ENCODE measurements at places on chromosomes 5 and 9.
A peak's percentile ranks its signal among the peaks of the same experiment; 100 is the strongest.

- DNase-seq, result no peak
Observed at GRCh38 chr5:96963267-96963666, 27.4 kb downstream of the LNPEP start.

- no peak for DNase-seq
Observed at GRCh38 chr5:111855356-111855755, 98.4 kb upstream of the NREP start.

- no peak for DNase-seq
Observed at GRCh38 chr5:25255128-25255527, 610.4 kb upstream of the CDH10 start.

DNA sequence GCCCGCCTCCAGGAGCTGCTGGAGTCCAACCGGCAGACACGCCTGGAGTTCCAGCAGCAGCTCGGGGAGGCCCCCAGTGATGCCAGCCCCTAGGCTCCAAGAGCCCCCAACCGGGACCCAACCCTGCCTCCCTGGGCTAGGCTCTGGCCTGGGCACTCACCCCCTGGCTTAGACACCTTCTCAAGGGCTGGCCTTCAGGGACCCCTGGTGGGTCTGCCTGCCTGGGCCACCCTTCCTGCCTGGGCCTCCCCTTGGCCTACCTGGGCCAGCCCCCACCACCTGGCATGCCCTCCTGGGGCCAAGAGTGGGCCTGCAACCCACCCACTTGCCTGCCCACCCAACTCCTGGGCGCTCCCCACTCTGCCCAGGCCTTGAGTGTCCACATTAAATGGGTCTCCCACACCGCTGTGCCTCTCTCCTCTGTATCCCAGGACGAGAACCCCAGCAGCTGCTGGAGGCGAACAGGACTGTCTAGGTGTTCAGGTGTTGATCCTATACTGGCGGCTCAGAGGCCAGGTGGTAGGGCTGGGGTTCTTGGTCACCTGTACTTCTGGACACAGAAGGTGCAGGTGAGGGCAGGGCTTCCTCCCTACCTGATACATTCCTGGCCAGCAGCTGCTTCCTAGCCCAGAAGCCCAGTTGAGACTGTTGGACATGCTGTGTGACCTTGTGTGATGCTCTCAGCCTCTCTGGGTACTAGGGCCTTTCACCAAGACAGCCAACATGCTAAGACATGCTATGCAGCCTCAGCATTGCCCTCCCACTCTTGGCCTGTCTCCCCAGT is 3.6 kb downstream of the BBLN start:
- no peak for DNase-seq

GRCh38 chr5:35745193-35745592 is 111.5 kb upstream of the IL7R start:
- DNase-seq, result no peak

GRCh38 chr9:114163517-114163951 is 8.2 kb downstream of the COL27A1 start:
- peak; percentile 61 for DNase-seq

DNA sequence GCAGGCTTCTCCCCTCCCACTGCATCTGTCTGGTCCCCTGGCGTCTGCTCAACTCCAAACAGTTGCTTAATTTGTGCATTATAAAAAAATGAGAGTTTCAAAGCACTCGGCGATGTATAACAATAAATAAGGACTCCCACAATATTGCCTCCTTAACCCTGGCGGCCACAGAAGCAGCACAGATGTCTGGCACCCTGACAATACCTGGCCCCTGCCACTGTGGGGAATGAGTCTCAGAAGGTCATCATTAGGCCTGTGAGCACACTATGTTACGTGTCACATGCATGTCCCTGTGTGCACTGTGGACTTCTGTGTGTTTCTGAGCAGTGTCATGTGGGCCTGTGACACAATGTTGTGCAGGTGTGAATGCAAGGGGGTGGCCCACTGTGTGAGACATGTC is 236.5 kb downstream of the PBX3 start:
- DNase-seq, result no peak
